ENCODE measurements at places on chromosomes 4 and X.

DNA sequence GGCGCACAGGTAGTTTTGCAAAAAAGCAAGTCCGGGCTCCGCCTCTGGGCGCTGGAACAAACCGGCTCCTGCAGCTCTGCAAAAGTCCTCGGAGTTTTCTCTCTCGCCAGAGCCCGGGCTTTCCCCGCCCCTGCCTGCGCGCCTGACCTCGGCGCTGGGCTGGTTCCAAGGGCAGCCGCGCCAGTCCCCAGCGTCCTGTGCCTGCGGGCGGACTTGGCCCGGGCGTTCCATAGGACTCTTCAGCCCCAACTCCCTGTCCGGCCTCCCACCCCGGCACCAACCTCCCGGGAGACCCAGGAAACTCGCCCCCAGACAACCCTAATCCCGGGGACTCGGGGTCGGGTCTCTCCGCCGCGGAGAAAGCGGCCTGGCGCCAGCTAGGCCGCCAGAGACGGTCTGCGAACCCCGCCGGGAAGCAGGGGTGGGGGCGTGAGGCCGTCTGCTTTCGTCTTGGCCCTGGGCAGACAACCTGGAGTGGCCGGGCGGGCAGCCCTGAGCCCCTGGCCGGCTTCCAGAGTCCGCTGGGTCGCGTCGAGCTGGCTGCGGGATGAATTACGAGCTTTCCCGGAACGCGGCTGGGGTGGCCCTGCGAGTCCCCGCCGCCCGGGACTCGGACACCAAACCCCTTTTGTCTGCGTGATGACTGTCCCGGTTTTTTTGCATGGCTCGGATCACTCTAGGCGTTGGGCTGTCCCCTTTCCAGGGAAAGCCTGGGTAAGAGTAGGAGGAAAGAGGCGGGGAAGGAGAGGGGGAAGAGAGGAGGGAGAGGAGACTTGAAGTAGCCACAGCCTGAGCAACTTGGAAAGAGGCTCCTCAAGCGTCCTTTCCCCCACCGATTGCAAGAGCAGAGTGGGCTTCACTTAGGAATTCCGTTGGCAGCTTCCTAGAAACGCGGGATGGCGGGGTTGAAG is 916 bp downstream of the MXRA5 start:
- DNase-seq = no peak

- no peak for DNase-seq
Observed at GRCh38 chr4:14096396-14096965, 469.0 kb upstream of the BOD1L1 start.

DNA sequence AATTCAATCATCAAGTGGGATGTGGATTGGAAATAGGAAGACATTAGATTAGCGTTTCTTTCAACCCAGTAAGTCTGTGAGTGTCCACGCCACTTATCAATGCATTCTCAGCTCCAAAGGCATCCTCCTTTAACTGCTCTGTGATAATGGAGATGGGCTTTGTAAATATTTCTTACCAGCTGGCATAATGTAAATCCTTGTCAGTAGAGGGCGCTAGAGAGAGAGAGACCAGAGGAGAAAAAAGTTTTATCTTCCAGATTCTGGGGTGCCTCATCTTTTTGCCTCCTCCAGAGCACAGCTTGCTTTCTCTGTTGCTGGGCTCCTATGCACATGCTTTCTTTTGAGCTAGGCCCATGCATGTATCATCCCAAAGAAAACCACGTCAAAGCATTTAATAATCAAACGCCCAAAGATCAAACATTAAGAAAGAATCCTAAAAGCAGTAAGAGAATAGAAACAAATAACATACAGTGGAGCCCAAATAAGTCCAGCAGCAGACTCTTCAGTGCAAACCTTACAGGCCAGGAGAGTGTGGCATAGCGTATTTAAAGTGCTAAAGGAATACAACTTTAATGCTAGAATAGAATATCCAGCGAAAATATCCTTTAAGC is 9.6 kb upstream of the MTMR1 start:
- DNase-seq = peak; percentile 55

DNA sequence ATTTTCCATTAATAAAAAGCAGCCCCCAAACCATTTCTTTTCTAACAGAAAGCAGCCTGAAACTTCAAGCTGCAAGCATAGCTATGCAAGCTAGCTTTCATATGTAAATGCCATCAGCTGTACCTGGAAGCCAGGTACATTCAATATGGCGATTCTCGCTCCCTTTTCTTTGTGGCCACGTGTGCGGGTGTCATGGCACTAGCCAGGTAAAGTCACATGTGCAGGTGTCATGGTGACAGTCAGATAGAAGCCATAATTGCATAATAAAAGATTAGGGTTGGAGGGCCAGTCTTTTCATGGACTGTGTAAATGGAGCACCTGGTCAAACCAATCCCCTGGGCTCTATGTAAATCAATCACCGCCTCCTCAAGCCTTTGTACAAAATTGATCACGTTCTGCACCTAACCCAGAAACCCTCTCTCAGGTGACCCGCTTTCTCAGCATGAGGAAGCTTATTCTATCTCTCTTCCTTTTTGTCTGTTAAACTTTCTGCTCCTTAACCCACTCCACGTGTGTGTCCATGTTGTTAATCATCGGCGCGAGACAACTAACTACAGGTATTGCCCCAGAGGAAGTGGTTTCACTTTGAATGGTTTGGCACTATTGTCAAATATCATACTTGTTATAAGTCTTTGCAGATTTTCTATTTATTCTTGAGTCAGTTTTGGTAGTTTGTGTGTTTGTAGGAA is 18.0 kb upstream of the RHOXF2 start:
- DNase-seq = no peak

- DNase-seq = no peak
Observed at GRCh38 chr4:26367811-26368210, 47.0 kb downstream of the RBPJ start.

GRCh38 chr4:68951078-68951805 is at the start of gene UGT2A3:
TSS of gene UGT2A3 (minus strand) at chr4:68951804. CDS start at chr4:68951760, 44 bp downstream.
- DNase-seq = no peak
